ENCODE measurements at places on chromosomes 5 and 9.

- no peak for DNase-seq
Measured at GRCh38 chr5:56499491-56499890, 266.4 kb upstream of the ANKRD55 start.

DNA sequence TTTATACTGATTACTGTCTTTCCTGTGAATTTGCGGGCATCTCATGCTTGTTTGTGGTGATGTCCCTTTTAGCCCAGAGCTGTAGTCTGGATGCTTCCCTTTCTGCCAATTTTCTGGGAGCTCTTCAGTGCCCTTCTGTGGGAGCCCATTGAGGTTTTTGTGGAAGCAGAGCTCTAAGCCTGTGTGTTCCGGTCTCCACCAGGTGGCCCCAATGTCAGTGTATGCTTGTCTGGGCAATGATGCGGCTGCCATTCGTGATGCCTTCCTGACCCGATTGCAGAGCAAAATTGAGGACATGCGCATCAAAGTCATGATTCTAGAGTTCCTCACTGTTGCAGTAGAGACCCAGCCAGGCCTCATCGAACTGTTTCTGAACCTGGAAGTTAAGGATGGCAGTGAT lies 35.1 kb downstream of the SH3GLB2 start:
- DNase-seq = no peak

GRCh38 chr9:124725068-124725452 lies 46.1 kb downstream of the NR6A1 start:
- DNase-seq = no peak

DNA sequence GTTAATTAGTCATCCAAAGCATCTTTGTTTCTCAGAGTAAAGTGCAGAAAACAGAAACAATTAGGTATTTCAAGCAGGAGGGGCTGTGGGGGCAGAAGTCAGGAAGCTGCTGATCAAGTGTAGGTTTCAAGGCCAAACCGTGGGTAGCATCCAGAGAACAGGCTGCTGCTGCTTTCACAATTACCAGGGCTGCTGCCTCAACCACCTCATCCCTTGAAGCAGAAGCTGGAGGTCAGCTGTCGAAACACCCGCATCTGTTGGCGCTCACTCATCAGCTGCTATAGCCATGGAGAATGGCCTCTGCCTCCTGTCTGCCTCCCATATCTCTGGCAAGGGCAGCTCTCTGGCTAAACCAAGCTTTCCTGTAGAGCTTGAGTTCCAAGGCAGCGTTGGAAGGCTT lies 122.9 kb upstream of the OSMR start:
- DNase-seq = no peak

DNA sequence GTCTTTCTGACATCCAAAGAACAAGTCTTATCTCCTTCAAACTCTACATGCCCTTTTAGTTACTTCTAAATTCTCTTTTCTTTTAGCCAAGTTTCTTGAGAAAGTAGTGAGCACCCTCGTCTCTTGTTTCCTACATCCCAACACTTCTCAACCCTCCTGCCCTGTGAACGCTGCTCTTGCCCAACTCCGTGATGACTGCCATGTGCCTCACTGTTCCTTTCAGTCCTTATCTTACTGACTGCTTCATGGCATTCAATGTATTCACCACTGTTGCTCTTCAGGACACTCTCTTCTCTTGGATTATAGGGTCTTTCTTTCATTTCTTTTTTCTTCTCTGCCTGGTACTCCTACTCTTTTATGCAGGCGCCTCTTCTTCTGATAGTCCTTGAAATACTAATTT lies 14.8 kb downstream of the C9 start:
- no peak for DNase-seq

DNA sequence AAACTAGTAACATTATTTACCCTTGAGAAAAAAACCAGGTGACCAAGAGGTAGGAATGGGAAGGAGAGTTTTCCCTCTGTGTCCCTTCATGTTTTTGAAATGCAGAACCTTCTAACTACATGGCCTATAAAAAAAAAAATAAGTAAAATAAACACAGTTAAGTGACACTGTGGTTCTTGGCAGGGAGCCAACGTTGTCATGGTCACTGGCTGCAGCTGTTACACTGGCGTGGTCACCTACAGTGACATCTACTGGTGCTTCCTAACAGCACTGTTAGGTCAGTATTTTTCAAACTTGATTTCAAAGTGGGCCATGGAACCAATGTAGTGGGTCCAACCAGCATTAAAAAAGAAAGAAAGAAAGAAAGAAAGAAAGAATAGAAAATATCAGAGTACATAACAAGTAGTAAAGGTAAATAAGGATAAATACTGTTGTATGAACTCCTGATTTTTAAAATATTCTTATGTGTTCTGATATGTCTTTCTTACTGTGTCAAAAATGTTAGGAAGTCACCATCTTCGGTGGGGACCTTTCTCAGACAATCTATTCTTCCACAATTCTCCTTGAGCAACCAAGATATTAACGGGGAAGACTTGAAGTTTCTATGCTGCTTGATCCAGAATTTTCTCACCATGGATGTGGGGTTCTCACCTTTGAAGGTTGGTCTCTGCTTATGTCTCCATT lies 59.1 kb upstream of the PJA2 start:
- DNase-seq = peak; percentile 54

DNA sequence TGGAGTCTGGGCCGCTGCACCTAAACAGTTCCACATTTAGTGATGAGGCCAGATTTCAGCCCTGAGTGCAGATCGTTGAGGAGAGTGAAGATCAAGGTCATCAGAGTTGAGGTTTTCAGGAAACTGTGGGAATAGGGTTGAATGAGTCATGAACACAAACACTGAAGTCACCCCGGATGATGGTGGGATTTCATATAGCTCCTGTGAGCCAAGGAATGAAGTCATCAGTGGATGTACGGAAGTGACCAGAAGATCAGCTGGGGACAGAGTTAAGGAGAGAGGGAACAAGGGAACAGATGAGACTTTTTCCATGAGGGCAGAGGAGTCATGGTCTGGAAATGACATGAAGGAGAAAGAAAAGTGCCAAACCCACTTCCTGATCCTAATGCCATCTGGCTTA lies 36.5 kb downstream of the PALM2AKAP2 start:
- DNase-seq = no peak

GRCh38 chr5:50856401-50857119 lies 190.1 kb downstream of the PARP8 start:
- DNase-seq = no peak

DNA sequence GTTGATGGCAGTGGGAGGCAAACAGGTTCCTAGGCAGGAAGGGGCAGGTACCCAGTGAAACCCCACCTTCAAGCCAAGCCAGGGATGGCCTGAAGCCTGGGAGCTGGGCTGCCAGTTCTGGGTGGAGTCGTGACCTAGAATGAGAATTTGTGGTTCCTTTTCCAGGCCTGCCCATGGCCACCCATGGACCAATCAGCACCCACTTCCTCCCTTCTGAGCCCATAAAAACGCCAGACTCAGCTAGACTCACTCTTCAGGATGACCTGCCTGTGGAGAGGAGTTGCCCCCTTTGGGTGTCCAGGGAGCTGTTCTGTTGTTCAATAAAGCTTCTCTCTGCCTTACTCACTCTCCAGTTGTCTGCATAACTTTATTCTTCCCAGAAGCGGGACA lies 144.0 kb upstream of the MRPS30 start:
- DNase-seq = no peak

DNA sequence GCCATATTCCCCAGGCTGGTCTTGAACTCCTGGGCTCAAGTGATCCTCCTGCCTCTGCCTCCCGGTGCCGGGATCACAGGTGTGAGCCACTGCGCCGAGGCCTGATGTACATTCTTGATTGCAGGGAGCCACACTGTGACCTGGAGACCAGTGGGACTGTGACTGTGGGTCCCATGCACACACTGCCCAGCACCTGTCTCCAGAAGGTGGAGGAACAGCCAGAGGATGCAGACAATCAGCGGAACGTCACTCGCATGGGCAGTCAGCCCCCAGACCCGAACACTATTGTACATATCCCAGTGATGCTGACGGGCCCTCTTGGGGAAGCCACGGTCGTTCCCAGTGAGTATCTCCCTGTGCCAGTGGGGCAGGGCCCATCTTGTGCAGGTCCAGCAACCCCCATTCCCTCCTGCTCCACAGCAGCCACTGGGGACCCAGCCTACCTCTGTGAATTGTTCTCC lies 147.3 kb downstream of the CACNA1B start:
- no peak for DNase-seq

Measured in stimulated activated CD8-positive, alpha-beta memory T cell treated with anti-CD3 and anti-CD28 coated beads, Interleukin-4, amount 100 ng/mL, for 24 hours (primary cell).